ENCODE measurements at places on chromosomes 7 and 10.

- no peak for DNase-seq
These were observed 54.5 kb upstream of the OPALIN start for GRCh38 chr10:96413151-96413787.

GRCh38 chr7:42940985-42941847, 9.0 kb downstream of the MRPL32 start:
- DNase-seq = peak; percentile 45

- DNase-seq = no peak
These were observed 27.1 kb downstream of the OGDH start for GRCh38 chr7:44633254-44634186.

- DNase-seq = no peak
These were observed 34.3 kb downstream of the SBDS start for GRCh38 chr7:66961096-66961495.

GRCh38 chr10:116538992-116539391, 6.7 kb upstream of the PNLIP start:
- DNase-seq = no peak

GRCh38 chr7:22386865-22387264, 29.9 kb upstream of the RAPGEF5 start:
- DNase-seq = no peak

DNA sequence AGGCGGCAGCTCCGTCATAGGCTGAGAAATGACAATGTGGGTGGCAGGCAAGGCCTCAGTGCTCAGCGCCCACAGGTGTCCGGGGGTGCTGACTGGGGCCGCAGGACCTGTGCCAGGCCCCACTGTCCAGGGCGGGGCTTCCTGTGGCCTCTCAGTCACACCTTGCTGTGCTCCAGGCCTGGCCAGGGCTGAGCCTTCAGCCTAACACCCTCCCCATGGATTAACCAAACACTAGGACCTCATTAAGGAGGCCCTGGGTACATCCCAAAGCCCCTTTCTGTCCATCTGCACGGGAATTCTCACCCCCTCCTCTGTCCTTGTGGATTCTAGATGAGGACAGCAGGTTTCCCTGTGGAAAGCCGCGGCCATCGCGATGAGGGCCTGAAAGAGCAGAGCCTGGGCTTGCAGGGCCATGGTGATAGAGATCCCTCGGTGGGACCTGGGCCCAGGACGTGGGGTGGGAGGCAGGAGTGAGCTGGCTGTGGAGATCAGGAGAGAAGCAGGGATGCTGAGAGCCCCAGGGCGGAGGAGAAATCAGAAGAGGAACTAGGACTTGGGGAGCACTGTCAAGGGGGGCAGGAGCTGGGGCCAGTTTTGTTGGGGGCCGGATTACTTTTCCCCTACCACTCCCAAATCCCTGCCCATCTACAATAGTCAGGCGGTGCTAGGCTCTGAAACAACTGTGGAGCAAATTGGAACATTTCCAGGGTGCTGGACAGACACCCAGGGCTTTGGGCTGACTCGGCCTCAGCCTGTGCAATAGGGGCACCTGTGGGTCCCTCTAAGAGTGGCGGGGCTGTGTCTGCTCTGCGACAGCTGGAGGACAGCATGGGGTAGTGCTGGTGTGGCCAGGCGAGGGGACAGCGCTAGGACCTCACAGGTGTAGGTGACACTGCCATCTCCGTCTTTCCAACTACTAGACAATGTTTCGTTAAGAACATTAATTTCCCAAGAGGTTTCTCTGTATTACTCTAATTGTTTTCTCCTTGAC, 23.3 kb upstream of the MNX1 start:
- no peak for DNase-seq

DNA sequence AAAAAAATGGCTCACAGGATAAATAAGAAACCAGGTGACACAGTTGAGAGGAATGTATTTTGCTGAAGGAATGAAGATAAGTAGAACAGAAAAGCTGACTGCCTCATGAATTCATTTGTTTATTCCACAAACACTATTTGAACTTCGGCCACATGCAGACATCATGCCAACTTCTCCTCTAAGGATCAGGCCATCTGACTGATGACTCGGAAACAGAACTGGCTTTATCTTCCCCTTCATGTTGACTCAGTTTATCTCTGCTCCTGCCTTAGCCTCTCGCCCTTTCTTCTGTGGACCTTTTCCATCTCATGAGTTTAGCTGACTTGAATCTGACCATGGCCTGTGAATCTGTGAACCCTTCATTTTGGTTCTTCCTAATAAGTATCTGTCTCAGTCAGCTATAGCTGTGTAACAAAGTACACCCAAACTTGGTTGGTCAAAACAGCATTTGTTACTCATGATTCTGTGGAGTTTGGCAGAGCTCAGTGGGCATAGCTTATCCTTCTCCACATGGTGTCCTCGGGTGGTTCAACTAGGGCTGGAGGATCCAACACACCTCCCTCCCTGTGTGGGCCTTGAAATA, 44.0 kb upstream of the GRID1 start:
- DNase-seq = no peak

- DNase-seq = no peak
These were observed 48.7 kb upstream of the FXYD4 start for GRCh38 chr10:43322769-43323168.
